ENCODE measurements at places on chromosomes 6 and 20.

- no peak for DNase-seq
Measured at GRCh38 chr6:121590916-121591315, 155.5 kb downstream of the GJA1 start.

- DNase-seq: peak; percentile 0
Measured at GRCh38 chr6:80214436-80215022, 108.1 kb downstream of the BCKDHB start.

- no peak for DNase-seq
Measured at GRCh38 chr6:31636698-31637596, 15.5 kb downstream of the BAG6 start.

- no peak for DNase-seq
Measured at GRCh38 chr6:40832691-40833090, 206.3 kb downstream of the UNC5CL start.

DNA sequence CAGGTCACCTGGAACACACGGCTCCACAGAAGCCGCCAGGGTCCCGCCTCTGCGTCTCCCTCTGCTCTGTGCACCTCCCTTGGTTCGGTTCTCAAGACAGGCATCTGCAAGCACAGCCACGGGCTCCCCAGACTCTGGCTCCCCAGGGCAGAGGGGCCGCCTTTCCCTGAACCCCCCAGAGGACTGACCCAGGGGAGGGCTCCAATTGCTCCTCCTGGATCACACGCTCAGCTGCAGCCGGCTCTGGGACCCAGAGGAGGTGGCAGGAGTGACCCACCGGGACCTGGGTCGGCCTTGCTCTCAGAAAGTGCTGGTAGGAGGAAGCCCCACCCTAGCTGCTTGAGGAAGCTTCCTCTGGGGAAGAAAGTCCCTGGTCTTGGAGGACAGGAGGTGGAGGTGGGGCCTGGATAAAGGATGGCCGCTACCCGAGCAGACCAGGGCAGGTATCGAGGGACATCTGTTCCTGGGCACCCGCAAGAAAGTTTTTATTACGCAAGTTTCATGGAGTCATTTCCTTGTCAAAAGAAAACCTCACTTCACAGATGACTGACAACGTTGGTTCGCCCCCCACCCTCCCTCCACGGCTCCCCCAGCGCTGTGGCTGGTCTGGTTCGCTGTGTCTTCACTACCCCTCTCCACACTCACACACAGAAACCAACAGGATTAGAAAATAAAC, 103.9 kb upstream of the AFDN start:
- no peak for DNase-seq

All from activated CD4-positive, alpha-beta T cell treated with anti-CD3 and anti-CD28 coated beads for 4 hours (primary cell).